ENCODE measurements at places on chromosomes 12 and 14.

DNA sequence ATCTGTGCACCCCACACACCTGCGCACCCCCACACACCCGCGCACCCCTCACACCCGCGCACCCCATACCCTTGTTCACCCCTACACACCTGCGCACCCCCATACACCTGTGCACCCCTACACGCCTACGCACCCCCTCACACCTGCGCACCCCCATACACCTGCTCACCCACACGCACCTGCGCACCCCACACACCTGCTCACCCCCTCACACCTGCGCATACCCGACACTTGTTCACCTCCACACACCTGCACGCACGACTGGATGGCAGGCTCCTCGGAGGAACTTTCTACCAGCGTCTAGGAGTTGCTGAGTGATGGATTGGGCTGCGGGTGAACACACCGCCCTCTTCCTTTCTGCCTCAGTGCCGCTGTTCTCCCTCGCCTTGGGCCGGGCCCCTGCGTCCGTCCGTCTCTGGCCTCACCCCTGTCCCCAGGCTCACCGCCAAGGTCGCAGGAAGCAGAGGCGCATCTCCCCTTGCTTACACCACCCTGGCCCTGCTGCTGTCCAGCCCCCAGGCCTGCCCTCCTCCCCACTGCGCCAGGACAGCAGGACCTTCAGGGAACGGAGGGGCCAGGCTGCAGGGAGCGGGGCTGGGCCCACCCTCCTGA, 20.7 kb upstream of the TMEM106C start:
- DNase-seq: no peak

GRCh38 chr12:2666411-2666810, 128.4 kb upstream of the FKBP4 start:
- no peak for DNase-seq

DNA sequence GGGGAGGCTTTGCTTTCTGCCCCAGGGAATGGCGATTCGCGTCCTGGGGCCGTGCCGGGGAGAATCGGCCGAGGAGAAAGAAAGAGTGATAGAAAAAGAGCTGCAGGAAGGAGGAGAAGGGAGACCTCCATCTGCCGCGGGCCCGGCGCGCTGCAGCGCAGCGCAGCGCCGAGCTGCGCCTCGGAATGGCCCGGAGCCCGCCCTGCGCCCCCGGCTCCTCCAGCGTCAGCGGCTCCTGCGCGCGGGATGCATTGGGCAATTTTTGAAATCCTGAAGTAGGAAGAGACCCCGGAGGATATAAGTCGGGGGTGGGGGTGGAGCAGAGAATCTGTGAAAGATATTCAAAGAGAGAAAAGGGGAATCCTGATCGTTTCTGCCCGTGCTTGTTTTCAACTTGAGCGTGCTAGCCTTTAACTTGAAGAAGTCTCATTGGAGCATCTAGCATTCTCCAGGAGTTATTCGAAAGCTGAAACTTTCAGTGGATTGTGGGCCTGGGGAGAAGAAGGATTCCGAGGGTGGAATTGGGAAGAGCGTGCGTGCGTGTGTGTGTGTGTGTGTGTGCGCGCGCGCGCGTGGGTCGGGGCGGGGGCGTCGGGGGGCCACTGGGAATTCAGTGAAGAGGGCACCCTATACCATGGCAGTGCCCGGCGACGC, 441 bp downstream of the PDE3A start:
- no peak for DNase-seq

DNA sequence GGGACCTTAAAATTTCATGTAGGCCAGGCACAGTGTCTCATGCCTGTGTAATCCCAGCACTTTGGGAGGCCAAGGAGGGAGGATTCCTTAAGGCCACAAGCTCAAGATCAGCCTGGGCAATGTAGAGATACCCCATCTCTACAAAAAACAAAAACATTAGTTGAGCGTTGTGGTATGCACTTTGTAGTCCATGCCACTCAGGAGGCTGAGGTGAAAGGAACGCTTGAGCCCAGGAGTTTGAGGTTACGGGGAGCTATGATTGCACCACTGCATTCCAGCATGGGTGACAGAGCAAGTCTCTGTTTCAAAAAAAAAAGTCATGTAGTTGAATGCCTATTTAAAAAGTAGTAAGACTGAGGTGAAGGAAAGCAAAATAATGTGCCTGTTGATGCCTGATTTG, 83.5 kb downstream of the TTC6 start:
- DNase-seq: no peak

DNA sequence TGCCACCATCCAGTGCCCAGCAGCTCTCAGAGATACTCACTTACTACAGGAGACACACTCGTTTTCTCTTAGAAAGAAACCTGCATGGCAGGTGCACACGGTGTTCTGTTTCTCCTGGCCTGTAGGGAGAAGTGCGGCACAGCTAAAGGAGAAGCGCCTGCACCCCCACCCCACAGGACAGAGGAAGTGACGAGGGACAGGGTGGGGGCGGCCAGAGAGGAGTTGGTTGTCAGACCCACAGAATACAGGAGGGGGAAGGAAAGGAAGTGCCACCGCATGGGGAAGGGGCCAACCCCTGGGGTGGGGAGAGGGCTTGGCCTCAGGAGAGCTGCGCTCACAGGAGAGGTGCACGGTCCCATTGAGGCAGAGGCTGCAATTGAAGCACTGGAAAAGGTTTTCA, 8.8 kb downstream of the TNFRSF1A start:
- DNase-seq: no peak

- no peak for DNase-seq
Observed at GRCh38 chr14:99806836-99807235, 13.6 kb downstream of the EML1 start.

DNA sequence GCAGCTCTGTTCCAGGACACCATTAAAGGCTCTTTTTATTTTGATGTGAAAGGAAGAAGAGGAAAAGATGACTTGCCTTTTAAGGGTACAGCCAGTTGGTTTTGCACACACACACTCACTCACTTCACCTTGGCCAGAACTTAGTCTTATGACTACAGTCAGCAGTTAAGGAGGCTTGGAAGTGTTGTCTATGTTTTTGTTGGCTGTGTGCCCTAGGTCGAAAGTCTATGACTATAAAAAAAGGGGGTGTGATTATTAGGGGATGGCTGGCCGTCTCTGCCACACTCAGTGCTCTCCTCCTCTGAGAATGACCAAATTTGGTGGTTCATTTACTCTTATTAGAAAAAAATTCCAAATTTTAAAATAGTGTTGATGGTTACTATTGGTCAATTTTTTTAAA, 139.5 kb upstream of the OTX2 start:
- DNase-seq: no peak

DNA sequence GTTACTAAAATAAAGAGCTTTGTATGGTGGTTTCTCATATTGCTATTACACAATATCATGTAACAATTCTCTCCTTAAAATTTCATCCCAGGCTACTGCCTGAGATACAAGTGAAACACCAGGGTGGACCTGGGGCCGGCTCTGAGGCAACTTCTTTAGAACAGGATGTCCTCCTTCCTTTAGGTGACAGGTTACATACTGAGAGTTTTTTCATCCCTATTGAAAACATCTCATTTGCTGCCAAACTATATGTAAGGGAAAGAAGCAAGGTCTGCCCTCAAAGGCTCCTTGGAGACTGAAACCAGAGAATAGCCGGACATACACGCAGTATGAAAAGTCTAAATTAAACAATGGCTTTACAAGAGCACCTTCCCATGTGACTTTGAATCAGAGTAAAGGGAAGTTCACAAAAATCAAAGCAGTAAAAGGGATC, 139.9 kb downstream of the DUSP6 start:
- DNase-seq: no peak

DNA sequence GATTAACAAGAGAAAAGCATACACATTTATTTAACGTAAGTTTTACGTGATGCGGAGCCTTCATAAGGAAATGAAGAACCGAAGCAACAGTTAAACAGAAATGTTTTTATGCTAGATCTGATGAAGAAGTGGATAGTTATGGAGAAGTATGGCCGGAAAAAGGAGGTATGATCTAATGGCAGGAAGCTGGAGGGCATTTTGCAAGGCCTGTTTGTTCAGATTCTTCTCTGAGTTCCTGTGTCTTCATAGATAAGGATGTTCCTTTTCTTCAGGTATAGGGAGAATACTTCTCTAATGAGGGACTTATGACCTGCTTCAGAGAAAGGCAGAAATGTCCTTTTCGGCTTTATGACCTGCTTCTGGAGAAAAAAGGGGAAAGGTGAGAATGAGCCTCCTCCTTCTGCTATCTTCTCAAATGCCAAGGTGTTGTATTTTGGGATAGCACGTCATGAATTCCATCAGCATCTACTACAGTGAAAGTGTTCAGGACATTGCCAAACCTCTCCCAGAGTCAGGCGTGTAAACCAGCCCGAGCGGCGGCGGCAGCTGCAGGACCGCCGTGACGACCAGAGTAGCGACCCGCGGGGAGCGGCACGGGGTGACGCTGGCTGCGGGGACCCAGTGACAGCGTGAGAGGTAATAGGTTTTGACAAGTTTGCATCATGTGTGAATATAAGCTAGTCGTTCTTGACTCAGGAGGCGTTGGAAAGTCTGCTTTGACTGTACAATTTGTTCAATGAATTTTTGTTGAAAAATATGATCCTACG, 33.7 kb upstream of the SGPP1 start:
- DNase-seq: no peak

DNA sequence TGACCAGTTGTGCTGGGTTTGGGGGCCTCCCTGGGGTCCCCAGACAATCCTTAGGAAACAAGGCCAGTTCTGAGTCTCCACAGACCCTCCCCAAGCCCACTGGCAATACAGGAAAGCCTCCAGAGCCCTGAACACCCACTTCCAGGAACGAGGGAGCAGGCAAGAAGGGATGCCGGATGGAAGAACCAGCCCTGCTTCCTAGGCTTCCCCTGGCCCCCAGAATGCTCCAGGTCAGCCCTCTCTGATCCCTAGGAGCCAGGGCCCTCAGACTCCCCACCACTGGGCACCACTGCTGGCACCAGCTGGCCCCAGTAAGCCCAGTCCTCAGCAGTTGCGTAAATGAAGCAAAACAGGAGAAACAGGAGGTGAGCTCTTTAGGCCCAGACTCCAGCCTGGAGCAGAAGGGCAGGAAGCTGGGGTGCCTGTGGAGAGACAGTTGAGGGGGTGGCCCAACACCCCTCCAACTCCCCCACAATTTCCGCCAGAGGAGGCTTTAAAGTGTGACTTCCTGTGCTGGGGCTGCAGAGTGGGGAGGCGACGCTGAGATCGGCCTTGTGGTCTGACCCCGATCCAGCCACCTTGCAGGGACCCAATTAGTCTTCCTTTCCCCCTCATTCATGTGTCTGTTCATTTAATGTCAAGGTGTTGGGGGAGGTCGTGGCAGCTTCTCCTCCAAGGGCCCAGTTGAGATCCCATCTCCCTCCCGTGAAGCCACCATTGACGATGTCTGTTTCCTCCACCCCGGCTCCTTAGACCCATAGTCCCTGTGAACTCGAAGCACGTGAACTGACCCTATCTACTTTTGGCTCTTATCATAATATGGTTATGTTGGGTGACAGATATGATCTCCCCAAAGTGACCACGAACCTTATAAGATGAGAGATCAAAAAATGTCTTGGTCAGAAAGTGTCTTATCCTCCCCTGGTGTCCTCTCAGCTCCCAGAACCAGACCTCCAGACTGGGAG, 4.7 kb downstream of the TNFRSF1A start:
- peak; percentile 36 for DNase-seq

DNA sequence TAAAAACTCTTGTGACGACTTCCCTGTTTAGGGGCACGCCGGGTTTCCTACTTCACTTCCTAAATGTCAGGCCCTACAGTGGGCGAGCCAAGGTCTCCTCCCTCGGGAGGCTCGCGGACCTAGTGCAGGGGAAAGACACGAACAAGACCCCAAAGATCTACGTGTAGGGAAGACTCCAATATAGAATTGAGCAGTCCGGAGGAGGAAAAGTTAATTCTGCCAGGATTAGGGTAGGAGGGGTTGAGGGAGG, 564 bp downstream of the ATXN3 start:
- DNase-seq: no peak

GRCh38 chr12:5560265-5560664, 128.4 kb downstream of the NTF3 start:
- no peak for DNase-seq

DNA sequence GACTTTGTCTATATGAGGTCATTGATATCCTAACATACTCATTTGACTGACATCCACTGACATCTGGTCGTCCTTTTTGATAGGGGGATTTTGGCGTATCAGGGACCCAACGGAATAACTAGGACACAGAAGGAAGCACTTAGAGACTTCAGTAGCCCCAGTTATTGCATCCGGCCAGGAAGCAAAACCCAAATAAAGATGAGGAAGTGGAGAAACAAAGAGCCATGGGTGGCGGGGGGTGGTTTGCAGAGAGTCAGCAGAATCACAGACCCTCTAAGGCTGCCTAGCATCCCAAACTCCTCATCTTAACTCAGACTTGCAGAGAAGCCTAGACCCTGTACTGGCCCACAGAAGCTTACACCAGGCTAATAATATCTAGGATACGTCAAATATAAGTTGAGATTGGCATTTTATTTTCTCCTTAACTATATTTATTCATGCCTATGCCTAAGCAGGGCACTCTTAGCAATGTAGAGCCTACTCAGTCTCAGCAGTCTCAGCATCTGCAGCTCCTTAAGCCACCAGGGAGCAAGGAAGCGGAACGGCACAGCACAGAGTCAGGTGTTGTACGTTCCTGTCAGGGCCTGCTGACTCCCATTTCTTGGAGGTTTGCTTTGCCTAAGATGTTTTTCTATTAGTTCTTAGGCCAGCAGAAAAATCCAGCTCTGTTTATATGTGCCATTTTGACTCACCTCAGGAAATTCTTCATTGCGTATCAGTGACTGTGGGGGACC, 45.1 kb downstream of the KCNA1 start:
- DNase-seq: no peak

DNA sequence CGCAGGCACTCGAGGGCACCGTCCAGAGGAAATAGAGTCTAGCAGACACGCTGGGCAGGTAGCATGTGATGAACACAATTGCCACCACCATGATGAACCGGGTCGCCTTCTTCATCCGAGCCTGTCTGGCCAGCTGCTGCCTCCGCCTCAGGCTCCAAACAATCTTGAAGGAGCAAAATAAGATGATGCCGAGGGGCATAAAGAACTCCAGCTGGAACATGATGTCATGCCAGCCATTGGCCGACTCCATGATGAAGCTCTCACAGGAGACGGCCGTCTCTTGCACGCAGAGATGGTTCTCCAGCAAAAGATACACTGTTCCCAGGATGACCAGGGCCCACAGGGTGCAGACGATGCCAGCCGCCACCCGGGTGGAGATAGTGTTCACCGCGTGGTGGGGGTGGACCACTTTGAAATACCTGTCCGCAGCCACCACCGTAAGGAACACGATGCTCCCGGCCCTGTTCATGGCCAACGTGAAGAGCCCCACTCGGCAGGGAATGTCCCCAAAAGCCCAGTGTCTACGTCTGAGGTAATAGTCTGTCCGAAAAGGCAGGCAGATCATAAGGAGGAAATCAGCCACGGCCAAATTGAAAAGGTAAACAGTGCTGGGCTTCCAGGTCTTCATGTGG, 945 bp downstream of the HCAR1 start:
- no peak for DNase-seq

GRCh38 chr14:54329082-54329695, 67.6 kb upstream of the CDKN3 start:
- DNase-seq: no peak

GRCh38 chr14:73455294-73455693, 3.1 kb downstream of the NUMB start:
- no peak for DNase-seq

GRCh38 chr14:67524634-67524963, 8.5 kb upstream of the PLEKHH1 start:
- no peak for DNase-seq

- DNase-seq: no peak
Observed at GRCh38 chr12:113298861-113299545, 35.9 kb downstream of the SLC8B1 start.

GRCh38 chr14:103374121-103374520, 11.1 kb upstream of the MARK3 start:
- DNase-seq: no peak

GRCh38 chr12:78095623-78096022, 264.9 kb downstream of the NAV3 start:
- DNase-seq: no peak

- DNase-seq: no peak
Observed at GRCh38 chr12:27148791-27149190, 66.4 kb upstream of the C12orf71 start.

All from activated CD4-positive, alpha-beta T cell treated with anti-CD3 and anti-CD28 coated beads for 1 hour (primary cell).